ENCODE measurements at places on chromosomes 3 and 15.

DNA sequence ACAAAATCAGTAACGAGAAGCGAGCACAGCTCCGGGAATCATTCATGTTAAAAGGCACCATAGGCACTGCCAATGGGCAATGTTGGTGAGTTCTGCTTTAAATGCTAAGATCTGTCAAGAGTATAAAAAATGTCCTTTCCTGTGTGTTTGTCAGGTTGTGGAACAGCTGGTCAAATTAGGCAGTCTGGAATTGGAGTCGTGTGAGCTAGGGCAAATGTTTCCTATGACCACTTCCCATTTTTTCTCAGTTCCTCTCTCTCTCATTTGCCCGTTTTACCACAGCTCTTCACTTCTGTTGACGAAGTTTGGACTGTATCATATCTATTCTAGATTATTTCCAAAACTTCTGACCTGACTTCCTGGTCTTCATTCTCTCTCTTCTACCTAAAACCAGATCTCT lies 60.8 kb upstream of the GOLIM4 start:
- DNase-seq = no peak

- DNase-seq = no peak
These were observed 122.9 kb upstream of the STT3B start for GRCh38 chr3:31409866-31410265.

DNA sequence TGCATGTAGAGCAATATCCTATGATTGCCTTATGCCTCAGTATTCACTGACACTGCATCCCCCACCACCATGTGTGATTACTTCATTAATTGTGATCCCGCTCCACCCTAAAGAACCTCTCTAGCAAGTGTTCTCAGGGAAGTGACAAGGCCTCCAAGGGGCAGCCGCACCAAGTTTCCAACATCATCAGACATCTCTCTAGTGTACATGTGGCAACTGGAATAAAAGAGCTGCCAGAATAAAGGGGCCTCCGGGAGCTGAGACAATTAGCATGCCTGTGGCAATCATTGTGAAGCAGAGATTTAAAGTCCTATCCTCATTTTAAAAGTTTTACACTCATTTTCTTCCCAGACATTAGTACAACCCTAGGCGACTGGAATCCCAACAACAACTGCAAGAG lies 902.1 kb upstream of the SEMA6D start:
- no peak for DNase-seq

GRCh38 chr3:45665101-45665572 lies 24.1 kb upstream of the SACM1L start:
- DNase-seq = peak; percentile 46

GRCh38 chr3:155196131-155197021 lies 97.1 kb downstream of the STRIT1 start:
- DNase-seq = no peak

DNA sequence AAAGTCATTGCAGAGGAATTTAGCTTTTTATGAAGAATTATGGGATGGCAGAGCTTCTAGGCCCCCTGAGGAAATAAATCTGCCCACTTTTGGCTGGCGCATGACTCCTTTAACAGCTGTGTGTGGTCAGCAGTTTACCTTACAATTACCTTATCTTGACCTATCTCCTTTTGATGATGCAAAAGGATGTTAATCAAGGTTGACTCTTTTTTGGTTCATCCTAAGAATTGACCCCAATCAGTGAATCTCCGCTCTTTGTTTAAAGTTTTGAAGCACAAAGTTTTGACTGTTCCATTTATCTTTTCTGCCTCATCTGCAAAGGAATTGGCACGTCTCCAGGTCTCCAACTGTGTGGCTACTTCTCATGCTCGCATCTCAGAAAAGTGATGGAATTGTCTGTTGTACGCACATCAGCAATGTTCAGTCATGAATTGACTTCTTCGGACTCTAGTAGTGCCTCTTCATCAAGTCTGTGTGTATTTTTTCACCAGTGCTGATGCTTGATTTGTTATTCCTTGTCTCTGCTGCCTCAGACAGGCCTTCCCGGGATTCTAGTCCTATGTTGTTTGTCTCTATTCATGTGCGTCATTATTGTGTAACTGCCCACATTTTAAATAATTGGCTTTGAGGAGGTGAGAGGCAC lies 196.2 kb upstream of the CFAP20DC start:
- no peak for DNase-seq

DNA sequence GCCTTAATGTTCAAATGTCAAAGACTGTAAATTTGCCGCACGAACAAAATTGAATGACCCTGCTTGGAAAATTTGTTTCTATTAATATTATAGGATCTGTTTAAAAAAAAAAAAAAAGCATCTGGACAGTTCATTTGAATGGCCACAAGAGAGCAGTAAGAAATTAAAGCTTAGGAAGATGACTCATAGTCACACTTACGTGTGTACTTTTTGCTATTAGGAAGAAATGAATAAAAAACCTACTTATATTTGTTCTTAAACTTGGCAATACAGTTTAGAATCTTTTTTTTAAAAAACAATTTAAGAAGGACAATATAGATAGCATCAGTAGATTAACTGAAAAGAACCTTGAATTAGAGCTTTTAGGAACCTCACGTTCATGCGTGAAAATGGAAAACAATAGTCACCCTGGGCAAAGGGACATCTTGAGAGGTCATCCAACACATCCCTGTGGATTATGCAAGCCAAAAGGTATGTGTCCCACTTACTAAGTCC lies 621.8 kb downstream of the MECOM start:
- DNase-seq = no peak

DNA sequence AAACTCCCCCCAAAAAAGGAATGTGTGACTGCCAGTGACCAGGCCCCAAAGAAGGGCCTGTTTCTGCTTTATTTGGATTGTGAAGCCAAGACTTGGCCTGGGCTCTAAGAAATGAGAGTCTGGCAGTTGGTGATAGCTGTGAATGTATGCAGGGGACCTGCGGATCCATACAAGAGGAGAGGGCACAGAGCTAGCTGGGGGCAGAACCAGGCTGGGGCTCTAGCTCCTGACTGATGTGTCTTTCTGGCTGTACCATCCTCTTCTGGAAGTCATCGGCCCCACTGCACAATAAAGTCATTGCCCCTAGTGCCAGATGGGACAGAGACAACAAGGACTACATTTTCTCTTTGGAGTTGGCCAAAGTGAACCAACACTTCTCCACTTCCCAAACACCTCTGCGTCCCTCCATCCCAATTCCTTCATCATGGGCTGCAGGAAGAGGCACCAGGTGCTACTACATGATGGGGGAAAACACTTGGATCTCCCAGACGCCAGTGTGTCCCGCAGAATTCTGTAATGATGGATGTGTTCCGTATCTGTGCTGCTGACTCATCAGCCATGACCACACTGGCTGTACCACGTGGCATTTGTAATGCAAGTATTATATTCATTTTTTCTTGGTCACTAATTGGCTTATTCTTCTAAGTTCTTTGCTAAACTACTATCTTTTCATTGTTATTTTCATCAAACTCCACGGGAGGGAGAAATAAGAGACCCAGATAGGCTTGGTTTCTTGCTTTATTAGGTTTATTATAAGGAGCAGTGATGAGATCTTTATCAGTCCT lies 1.7 kb upstream of the PLA2G4F start:
- DNase-seq = no peak

DNA sequence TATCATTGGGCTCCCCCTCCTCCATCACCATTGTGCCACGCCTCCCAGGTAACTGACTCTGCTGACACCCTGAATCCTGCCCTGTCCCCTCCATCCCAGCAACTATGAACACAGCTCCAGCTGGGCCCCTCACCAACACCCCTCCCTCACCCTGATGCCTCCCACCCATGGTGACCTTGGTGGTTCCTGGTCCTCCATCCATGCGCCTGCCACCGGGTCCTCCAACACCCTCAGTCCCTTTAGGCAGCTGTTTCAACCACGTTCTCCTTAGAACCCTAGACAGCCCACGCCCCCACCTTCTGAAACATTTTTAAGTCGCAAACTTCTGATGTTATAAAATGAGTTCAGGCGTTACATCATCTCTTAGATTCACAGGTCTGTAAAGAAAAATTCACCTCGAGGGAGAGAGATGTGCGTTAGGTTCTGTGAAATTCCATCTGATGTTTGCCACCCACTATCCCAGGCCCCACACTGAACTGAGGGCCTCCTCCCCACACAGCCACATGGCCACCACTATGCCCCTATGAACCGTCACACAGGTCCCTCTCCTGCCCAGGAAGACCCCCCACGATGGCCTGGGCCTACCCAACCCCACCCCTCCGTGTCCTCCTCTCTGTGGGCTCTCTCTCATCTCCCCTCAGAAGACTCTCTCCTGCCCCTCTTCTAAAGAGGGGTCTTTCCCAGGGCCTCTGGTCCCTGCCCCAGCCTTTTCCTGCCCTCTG lies 29.8 kb downstream of the PCSK6 start:
- DNase-seq = no peak

DNA sequence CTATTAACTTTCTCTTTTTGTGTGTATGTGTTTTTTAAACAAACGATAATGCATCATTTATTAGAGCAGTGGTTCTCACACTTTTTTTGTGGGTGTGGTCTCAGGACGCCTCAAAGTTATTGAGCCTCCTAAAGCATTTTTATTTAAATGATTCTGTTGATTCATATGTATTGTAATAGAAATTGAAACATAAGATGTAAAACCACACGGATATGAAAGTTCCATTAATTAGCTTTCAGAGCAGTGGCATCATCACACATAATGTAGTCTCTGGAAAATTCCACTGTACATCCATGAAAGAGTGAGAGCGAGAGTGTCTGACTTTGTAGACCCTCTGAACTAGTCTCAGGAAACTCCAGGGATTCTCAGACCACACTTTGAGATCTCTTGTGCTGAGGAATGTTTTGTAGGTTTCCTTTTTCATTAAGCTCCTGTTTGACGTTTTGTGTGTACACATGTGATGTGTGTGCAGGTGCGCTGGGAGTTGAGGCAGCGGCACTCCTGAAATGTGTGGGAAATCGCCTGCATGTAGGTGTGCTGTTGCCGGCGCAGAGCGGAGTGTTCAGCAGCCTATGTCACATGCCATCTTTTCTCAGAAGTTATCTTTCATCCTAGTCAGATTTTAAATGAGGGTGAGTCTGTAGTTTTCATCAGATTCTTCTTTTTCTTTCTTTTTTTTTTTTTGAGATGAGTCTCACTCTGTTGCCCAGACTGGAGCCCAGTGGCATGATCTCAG lies 5.3 kb upstream of the TRAK1 start:
- DNase-seq = no peak

- no peak for DNase-seq
These were observed 173.1 kb downstream of the TBC1D2B start for GRCh38 chr15:77904436-77904821.

DNA sequence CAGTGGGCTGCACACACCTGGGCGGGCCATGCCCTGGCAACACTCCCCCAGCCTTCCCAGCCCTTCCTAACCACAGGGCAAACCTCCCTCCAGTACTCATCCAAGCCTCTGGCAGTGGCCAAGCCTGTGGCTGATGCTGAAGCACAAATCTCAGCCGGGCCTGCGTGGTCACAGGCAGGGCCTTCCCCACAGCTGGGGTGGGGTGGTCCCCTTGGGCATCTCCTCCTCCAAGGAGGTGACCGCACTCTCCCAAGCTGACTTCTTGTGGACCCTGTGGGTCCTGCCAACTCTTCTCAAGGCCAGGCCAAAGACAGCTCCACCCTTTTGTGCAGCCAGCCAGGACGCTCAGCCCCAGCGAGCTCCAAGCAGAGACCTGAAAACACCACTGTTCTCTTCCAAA lies 21.4 kb downstream of the GRAMD2A start:
- DNase-seq = no peak

DNA sequence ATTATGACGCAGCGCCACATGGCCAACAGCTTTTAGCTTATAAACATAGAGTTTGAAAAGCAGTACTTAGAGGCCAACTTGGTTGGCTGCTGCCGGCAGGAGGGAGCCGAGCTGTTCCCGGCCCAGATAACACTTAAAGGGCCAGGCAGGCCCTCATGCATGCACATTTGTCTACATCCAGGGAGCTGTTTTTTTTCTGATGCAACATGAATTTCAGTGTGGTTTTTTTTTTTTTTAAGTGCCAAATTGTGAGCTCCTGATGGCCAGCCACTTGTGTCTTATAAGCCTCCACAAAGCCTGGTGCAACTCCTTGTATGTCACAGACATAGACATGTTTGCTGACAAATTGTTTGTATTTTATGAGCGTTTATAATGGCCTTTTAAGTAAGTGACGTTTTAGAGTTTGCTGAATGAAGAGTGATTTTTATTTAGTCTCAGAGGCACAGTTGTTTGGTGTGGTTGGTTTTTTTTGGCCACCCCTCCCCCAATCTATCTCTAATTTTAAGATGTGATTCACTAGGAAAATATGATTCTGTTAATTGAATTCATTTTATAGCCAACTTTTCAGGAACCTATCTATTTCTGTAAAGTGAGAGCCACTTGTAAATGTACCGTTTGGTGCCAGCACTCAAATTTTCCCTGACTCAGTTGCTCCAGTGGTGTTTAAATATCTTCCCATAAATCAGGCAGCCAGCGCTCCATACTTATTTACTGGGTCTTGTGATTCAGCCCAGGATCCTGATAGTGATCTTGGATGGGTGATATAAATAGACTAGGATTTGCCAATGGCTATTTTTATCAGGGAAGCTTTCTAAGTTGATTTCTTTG lies 134.3 kb downstream of the VGLL4 start:
- DNase-seq = no peak

DNA sequence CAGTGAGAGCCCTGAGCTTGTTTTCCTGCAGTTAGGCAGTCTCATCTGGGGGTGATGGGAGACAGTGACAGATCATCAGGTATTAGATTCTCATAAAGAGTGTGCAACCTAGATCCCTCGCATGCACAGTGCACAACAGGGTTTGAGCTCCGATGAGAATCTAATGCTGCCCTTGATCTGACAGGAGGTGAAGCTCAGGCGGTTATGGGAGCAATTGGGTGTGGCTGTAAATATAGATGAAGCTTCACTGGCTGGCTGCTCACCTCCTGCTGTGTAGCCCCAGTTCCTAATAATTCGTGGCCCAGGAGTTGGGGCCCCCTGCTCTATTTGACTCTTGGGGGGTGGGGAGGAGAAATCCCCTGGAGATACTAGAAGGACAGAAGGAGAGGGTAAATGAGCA lies 309.4 kb upstream of the STT3B start:
- DNase-seq = no peak

DNA sequence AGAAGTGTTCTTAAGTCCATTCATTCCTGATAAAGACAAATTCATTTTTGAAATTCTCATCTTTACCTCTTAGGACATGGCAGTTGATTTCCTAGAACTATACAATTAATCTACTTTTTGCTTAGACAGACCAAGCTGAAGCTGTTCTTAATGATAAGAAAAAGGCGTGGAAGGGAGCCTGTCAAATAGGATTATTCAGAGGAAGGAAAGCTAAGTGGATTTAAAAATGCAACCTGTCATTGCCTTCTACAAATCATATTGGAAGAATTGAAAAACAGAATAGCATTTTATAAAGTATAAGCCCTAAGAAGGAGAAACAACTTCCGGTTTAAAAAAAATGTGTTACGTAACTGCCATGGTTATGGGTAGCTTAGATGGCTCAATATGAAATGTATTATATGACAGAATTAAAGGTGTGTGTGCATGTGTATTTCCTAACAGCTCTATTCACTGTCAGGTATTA lies 81.2 kb upstream of the RAP2B start:
- no peak for DNase-seq

GRCh38 chr3:185399737-185400667 lies 37.1 kb downstream of the MAP3K13 start:
- DNase-seq = no peak

DNA sequence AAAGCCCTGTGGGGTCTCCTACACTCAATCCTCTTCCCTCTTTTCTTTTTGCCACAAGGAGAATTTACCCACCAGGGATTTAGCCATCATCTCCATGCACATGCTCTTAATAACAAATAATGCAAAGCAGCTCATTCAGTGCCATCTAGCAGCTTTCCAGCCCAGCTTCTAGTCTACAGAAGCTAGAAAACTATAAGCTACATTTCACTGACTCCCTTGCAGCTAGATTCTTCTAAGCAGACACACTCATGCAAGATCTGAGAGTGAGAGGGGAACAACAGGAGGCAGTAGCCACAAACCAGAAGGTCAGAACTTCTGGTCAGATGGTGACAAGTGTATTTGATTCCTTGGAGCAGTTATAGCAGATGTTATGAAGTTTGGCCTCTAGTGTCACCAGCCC lies 25.5 kb downstream of the OSBPL10 start:
- no peak for DNase-seq

All from PC-9 (cell line).